ENCODE measurements at places on chromosomes 5 and 9. TPM values are rescaled to one million over a fixed set of nuclear protein-coding genes. Genes with fewer than 3 reads are reported as not detected.

DNA sequence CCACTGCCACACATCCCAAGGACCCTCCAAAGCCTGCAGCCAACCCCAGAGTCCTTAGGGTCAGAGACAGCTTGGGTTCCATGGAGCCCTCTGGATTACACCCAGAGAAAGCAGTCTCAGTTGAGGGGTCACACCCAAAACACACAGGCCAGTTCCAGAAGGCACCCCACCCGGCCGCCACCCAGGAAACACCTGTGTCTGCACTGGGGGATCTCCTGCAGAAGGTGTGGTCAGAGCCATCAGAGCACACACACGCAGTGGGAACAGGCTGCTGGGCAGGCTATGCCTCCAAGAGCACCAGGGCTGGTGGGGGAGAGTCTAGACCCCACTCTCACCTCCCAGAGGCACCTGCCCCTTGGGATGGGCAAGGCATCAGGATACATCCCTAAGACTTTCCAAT, 27.3 kb downstream of the NIPAL4 start:
- no peak overlapping the region for H3K4me3 ChIP-seq
- DNase-seq = no peak
- H3K36me3 ChIP-seq = peaks cover 38% of the 10 kb centered on the region
- H3K27me3 ChIP-seq = no peaks in the 10 kb centered on the region
- no peaks in the 10 kb centered on the region for H3K4me1 ChIP-seq

IQGAP2 gene
- 13.9 TPM for polyA plus RNA-seq

DNA sequence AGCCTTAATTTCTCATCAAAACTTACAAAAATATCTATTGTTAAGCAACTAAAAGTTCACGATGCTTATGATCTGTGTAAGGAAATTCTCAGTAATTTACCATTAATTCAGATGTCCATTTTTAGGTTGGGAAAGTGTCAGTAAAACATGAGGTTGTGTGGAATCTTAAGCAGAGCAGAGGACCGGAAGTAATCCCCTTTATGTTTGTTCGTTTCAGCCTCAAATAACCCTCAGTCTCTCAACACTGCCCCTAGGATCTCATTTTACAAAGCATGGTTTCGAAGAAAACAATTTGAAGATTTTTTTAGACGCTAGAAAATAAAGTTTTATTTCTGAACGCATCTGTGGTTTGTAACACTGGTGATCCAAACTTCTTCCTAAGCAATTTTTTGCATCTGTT, 504.2 kb downstream of the MAT2B start:
- no peaks in the 10 kb centered on the region for H3K27me3 ChIP-seq
- no peaks in the 10 kb centered on the region for H3K4me1 ChIP-seq
- H3K27ac ChIP-seq = no peak overlapping the region
- no peak for DNase-seq
- no peak overlapping the region for H3K4me3 ChIP-seq
- H3K36me3 ChIP-seq = no peaks in the 10 kb centered on the region

SPATA31E1 gene
- polyA plus RNA-seq = not detected

- H3K4me1 ChIP-seq = no peaks in the 10 kb centered on the region
- no peaks in the 10 kb centered on the region for H3K27me3 ChIP-seq
- no peak overlapping the region for H3K4me3 ChIP-seq
- H3K36me3 ChIP-seq = no peaks in the 10 kb centered on the region
- H3K27ac ChIP-seq = no peak overlapping the region
- DNase-seq = no peak
Observed at GRCh38 chr5:123517476-123517875, 5.5 kb downstream of the CSNK1G3 start.

GRCh38 chr9:15469406-15469805, 41.4 kb downstream of the PSIP1 start:
- DNase-seq = no peak
- no peak overlapping the region for H3K4me3 ChIP-seq
- no peaks in the 10 kb centered on the region for H3K27me3 ChIP-seq
- no peak overlapping the region for H3K27ac ChIP-seq

GRCh38 chr5:78920604-78921003, 64.5 kb downstream of the ARSB start:
- H3K4me3 ChIP-seq = no peak overlapping the region
- H3K4me1 ChIP-seq = peaks cover 14% of the 10 kb centered on the region
- no peaks in the 10 kb centered on the region for H3K36me3 ChIP-seq
- DNase-seq = peak; percentile 57
- H3K27me3 ChIP-seq = no peaks in the 10 kb centered on the region

KIAA0825 gene
- 2.9 TPM for polyA plus RNA-seq

DNA sequence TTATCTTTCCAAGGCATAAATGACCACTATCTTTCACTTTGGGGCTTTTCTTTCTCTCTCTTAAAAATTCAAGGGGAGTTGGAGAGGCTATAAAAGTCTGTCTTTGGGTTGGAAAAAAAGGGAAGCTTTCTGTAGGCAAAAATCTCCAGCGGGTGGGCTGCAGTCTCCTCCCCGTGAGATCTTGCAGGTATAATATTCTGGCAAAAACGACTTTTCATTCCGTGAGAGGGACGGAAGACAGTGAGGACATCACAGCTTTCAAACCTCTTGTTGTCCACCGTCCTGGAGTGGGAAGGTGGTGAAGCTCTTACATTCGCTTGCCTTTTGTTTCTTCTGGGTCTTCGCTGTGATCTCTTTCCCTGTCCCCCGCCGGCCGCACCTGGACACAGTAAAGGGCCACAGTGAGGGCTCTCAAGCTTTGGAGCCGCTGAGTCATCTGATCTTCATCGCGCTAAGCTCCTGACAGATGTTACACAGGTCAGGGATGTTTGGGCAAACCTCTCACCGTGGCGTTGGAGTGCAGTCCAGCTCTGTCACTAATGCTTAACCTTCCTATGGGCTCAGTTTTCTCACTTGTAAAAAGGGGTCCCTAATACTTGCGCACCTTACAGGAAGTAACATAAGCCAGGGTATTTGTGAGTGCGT, 61.9 kb upstream of the MEGF10 start:
- no peaks in the 10 kb centered on the region for H3K27me3 ChIP-seq
- H3K27ac ChIP-seq = no peak overlapping the region
- H3K36me3 ChIP-seq = no peaks in the 10 kb centered on the region
- no peak for DNase-seq

- H3K27me3 ChIP-seq = no peaks in the 10 kb centered on the region
- H3K4me1 ChIP-seq = no peaks in the 10 kb centered on the region
- DNase-seq = no peak
- H3K36me3 ChIP-seq = no peaks in the 10 kb centered on the region
- no peak overlapping the region for H3K27ac ChIP-seq
- H3K4me3 ChIP-seq = no peak overlapping the region
Observed at GRCh38 chr9:111992523-111992922, 95.9 kb downstream of the UGCG start.

GRCh38 chr5:139641116-139642080, 6.8 kb upstream of the CXXC5 start:
- H3K4me1 ChIP-seq = peaks cover 63% of the 10 kb centered on the region
- H3K27ac ChIP-seq = no peak overlapping the region
- no peak overlapping the region for H3K4me3 ChIP-seq
- DNase-seq = no peak
- H3K27me3 ChIP-seq = no peaks in the 10 kb centered on the region
- no peaks in the 10 kb centered on the region for H3K36me3 ChIP-seq

- no peak for DNase-seq
- H3K27me3 ChIP-seq = no peaks in the 10 kb centered on the region
- no peaks in the 10 kb centered on the region for H3K4me1 ChIP-seq
- H3K4me3 ChIP-seq = no peak overlapping the region
- no peaks in the 10 kb centered on the region for H3K36me3 ChIP-seq
Observed at GRCh38 chr5:88924330-88924657, 41.3 kb upstream of the MEF2C start.

SLCO4C1 gene
- 0.38 TPM for polyA plus RNA-seq

DNA sequence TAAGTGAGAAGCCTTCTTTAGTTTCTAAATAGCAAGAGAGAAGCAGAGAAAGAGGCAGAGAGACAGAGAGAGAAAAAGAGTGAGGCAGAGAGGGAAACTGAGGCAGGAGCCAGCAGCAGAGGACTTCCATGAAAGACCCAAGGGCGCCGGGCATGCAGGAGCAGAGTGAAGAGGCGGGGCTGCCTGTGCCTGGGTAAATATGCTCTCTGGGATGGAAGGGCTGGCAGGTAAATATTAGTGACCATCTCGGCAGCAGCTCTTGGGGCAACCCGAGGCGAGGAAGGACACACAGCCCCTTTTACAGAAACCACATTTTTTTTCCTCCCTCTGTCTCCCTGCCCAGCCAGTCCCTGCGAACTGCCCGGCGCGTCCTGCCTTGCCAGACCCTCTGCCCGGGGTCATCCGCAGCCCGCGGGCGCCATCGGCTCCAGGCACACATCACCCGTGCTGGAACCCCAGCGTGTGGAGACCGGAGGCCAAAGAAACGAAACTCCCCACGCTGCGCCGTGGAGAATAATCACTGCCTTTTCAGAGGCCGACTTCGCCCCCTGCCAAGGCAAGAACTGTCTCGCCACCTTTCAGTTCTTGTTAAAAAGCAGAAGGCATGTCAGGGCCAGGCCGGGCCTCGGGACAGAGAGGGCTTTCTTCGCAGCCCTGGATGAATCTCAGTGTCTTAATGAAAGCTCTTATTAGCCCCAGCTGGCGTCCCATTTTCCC, 61.3 kb downstream of the BOD1 start:
- peak; percentile 48 for DNase-seq
- H3K36me3 ChIP-seq = no peaks in the 10 kb centered on the region
- H3K27ac ChIP-seq = peak overlapping the region; percentile 58
- no peak overlapping the region for H3K4me3 ChIP-seq

GDA gene
- polyA plus RNA-seq = 3.4 TPM

GRCh38 chr9:110650991-110651411, 17.6 kb upstream of the MUSK start:
- no peaks in the 10 kb centered on the region for H3K4me1 ChIP-seq
- DNase-seq = no peak

DNA sequence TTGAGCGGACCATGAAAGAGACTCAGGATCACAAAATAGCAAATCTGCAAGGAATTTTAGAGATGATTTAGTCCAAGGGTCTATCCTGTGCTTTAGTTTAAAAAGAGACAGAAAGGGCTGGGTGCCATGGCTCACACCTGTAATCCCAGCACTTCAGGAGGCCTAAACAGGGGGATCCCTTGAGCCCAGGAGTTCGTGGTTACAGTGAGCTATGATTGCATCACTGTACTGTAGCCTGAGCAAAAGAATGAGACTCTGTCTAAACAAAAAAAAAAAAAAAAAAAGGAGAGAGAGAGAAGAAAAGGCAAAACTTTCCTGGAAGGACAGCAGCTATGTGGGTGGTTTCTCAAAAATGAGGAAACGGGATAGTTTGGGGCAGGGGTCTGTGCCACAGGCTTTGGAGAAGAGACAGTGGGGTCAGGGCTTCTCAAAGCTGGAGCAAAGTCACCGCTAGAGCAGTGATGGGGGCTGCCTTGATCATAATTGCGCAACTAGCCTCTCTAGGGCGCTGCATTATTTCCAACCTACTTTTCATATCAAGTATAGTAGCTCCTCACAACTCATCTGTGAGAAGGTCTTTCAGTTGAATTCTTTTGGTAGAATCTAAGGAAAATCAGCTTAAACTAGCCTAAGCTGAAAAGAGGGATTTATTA, 8.5 kb upstream of the ANKH start:
- no peak for DNase-seq
- H3K27me3 ChIP-seq = no peaks in the 10 kb centered on the region
- no peak overlapping the region for H3K27ac ChIP-seq
- H3K4me1 ChIP-seq = peaks cover 3% of the 10 kb centered on the region

GRCh38 chr5:150762211-150762610, 3.4 kb upstream of the DCTN4 start:
- DNase-seq = no peak
- H3K27me3 ChIP-seq = no peaks in the 10 kb centered on the region
- no peaks in the 10 kb centered on the region for H3K4me1 ChIP-seq
- H3K36me3 ChIP-seq = no peaks in the 10 kb centered on the region
- H3K27ac ChIP-seq = no peak overlapping the region

DNA sequence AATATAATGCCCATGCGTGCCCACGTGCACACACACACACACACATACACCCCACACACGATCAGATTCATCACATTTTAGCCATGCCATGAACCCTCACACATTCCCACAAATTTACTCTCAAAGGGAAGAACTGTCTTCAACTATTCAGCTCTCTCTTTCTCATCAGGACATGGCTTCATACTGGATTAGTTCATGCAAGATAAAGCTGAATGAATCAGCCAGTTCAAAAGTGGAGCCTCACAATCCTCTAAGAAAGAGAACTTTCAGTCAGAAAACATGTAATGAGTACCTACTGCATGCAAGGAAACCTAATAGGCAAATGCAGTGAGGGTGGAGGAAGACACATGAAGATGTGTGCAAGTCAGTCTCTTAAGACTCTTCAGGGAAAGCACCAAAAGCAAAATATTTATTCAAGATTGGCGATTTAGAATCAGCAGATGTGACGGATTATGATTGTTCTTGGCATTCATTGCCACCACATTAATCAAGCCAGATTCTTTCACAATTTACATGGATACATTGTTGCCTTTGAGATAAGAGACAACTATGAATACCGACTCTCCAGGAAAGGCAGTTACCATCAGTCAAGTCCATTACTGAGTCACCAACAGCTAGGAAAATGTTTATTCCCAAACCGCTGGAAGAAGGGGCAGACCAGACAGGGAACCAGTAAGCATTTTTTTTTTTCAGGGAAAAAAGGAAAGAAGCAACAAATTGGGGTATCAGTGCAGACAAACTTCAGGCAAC, 30.3 kb upstream of the PUM3 start:
- H3K27ac ChIP-seq = no peak overlapping the region
- H3K4me1 ChIP-seq = peaks cover 3% of the 10 kb centered on the region
- no peak for DNase-seq
- no peak overlapping the region for H3K4me3 ChIP-seq

DNA sequence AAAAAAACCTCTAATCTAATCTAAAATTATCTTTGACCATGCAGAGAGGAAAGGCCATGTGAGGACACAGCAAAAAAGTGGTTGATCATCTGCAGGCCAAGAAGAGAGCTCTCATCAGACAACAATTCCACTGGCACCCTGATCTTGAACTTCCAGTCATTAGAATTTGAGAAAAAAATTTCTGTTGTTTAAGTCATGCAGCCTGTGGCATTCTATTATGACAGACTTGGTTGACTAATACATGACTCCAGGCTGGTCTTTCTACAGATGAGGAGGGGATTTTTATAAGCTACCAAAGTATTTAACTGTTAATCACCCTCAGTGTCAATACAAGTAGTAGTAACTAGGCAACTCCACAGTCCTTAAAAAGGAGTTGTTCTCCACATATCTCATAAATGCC, 358.5 kb upstream of the RGMB start:
- no peaks in the 10 kb centered on the region for H3K36me3 ChIP-seq
- H3K27me3 ChIP-seq = no peaks in the 10 kb centered on the region
- H3K4me3 ChIP-seq = no peak overlapping the region
- H3K27ac ChIP-seq = no peak overlapping the region
- H3K4me1 ChIP-seq = no peaks in the 10 kb centered on the region
- no peak for DNase-seq

Measured in spinal cord (tissue), 10 donors.